ENCODE measurements at places on chromosomes 16 and 17.

GRCh38 chr17:12388226-12388625, 277.5 kb upstream of the MYOCD start:
- DNase-seq = no peak

GRCh38 chr16:64051824-64052223, 1070.0 kb downstream of the CDH11 start:
- no peak for DNase-seq

DNA sequence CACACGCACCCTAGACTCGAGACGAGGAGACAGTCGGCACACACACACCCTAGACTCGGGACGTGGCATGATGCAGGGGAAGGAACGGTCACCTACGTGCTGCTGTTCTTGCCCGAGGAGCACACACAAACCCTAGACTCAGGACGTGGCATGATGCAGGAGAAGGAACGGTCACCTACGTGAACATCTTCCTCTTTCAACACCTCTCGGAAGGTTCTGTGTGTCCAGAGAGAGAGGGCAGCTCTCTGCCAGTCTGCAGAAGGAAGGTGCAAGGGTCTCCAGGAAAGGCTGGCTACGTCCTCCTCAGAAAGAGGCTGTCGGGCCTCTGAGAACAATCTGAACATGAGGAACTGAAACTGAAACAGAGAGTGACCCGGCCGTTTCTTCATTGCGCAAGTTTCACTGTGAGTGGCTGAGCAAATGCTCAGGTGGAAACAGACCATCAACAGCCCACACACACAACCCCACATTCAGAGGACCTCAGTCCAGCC, 43.4 kb downstream of the ZNF276 start:
- peak; percentile 57 for DNase-seq

DNA sequence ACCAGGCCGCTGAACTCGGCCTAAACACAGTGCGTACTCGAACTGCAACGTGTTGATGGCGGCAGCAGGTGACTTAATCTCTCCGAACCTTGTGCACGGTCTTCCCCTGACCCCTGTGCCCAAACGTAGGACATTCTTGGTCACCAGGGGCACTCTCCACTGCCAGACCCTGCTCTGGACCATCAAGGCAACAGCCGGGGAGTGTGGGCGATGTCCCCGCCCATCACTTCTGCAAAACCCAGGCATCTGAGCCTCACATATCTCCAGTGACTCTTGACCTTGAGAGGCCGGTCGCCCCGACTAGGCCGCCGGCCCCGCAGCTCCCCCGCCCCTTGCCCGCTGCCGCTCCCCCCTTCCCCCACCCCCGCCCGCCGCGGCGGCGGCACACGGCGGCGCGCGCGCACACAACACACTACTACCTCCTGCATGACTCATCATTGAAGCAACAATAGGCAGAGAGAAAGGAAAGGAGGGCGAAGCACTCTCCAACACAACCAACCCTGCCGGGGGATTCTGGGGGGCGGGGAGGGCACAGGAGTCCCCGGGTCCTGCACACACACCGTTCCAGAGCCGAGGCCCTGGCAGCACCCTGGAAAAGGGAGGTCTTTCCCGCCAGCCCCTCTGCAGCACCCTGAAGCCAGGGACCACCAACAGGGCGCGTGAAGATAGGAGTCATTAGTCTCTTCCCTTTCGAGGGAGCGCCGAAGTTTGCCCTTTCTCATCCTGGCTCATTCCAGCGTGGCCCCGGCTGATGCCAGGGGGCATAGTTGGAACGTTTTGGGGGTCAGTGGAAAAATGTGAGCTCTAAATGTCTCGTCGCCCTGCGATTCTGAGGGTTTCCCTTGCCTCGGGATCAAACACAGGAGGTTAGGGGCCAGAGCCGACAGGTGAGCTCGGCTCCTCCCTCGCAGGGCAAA, 1.9 kb downstream of the MNT start:
- peak; percentile 63 for DNase-seq

GRCh38 chr16:83887080-83887479, 11.8 kb upstream of the MLYCD start:
- no peak for DNase-seq

DNA sequence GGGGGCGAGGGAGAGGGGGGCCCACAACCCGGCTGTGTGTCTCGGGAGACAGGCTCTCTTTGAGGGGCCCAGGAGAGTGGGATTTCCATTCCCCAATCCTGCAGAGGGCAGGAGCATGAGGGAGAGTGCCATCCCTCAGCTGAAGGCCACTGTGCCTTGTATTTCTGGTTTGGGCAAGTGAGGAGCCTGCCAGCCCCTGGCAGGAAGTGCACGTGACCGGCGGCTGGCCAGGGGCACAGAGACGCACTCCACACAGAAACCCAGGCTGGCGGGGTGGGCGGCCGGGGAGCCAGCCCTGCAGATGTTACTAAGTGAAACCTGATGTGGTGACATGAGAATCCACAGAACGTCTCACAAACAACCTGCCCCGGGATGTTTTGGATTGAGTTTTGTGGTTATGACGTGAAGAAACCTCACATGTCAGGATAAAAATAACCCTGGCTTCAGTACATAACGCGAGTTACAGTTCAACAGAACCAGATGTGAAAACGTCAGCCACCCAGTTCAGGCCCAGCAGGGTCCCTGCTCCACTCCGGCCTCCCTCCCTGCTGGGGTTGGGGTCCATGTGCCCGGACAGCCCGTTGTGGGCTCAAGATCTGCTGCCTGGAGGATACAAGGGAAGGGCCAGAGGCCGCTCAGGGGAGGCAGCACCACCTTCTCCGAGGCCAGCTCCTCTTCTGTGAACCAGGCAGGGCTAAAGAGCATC, 51.7 kb upstream of the MTSS2 start:
- DNase-seq = peak; percentile 86
